Dermis microvascular lymphatic vessel endothelial cell (primary cell): ENCODE measurements at places on chromosomes 16 and 17. TPM values are rescaled to one million over a fixed set of nuclear protein-coding genes. Genes with fewer than 3 reads are reported as not detected.
A peak's percentile ranks its signal among the peaks of the same experiment; 100 is the strongest.

DNA sequence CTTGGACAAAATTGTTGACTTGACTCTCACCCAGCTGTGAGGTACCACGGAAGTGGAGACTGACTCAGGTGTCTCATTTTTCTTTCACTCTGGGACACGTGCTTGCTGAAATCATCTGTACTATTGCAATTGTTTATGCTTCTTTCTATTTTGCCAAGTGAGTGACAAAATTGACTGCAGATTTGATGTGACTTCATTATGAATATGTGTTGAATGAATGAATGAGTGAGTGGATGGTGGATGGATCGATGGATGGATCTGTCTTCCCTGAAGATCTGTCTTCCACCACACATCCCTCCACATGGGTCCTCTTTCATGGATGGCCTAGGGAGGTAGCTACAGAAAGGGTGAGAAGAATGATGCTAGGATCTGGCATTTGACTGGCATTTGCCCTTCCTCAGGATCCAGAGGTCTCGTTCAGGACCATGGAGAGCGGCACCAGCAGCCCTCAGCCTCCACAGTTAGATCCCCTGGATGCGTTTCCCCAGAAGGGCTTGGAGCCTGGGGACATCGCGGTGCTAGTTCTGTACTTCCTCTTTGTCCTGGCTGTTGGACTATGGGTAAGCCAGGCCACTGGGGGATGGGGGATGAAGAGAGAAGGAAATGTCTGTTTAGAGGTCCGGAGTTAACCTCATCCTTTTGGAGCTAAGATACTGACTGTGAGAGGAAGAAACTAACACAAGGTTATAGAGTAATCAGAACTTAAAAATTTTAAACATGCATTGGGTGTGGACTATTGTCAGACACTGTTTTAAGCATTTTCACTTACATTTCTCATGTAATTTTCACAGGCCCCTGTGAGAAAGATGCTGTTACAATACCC, 12.7 kb downstream of the SLC5A11 start:
- DNase-seq = peak; percentile 62

GRCh38 chr16:69706256-69706974, 19.9 kb downstream of the NQO1 start:
- DNase-seq = no peak

DNA sequence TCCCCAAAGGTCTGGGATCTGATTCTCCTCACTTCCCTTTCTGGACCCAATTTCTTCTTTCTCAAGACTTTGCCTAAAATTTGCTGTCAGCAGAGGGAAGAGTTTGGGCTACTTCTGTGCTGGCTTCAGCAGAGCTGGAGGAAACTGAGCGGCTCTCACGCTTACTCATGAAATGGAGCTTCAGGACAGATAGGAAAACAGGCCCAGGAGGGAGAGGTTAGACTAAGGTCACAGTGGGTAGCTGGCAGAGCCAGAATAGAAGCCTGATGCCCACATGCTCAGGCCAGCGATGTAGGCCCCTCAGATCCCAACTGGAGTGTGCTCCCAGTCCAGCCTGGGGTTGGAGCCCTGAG, 593 bp downstream of the SLC38A7 start:
- no peak for DNase-seq

DNA sequence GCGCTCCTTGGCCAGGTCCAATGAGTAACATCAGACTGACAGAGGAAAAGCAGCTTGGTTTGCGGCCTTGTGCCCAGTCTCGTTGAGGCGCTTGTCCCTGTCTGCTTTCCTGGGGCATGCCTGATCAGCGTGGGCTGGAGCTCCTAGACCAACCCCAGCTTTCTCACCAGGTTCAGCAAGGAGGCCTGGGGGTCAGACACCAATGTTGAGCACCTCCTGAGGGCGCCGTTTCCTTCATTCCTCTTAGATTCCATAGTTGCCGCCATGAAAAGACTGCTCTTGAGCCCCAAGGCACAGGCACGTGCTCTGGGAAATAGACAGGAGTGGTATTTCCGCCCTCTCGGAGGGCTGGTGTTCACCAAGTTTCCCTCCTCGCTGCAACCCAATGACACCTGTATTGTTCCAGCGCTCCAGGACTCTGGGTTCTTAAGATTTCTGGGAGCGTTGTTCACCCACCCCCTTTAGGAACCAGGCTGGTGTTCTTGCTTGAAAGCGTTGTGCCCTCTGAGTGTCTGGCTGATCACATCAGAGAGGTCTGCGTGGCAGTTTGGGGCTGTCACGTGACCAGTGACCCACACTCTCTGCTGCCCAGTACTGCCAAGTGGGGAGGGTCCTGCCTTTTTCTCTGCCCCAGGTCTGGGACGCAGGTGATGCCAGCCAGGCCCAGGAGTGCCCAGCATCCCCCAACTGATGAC, 18.0 kb downstream of the KCTD2 start:
- no peak for DNase-seq

DNA sequence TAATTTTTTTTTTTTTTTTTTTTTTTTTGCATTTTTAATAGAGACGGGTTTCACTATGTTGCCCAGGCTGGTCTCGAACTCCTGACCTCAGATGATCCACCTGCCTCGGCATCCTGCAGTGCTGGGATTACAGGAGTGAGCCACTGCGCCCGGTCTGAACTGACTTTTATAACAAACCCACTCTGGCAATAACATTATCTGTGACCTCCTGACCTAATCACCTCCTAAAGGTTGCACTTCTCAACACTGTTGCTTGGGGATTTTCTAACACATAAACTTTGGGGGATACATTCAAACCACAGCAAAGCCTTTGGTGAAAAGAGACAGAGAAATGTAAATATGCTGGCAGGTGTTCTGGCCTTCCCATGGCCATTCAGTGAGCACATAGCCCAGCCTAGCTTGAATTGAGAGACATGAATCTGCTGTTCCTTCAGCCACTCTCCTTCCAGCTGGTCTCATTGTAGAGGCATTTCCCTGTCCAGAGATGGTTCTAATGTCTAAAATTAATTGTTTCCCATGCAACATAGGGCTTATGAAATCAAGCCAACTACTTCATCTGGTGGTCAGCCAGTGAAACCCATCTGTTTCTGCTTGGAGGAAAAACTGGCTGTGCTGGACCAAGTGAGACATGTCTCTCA, 28.3 kb downstream of the LYRM1 start:
- DNase-seq = no peak

GRCh38 chr16:10817963-10818941, at the start of gene TVP23A:
TVP23A (minus strand) TSS chr16:10818794; CDS start chr16:10818493, 301 bp downstream.
- no peak for DNase-seq

- DNase-seq = no peak
These were observed 10.7 kb upstream of the SLC16A5 start for GRCh38 chr17:75077072-75077495.

DNA sequence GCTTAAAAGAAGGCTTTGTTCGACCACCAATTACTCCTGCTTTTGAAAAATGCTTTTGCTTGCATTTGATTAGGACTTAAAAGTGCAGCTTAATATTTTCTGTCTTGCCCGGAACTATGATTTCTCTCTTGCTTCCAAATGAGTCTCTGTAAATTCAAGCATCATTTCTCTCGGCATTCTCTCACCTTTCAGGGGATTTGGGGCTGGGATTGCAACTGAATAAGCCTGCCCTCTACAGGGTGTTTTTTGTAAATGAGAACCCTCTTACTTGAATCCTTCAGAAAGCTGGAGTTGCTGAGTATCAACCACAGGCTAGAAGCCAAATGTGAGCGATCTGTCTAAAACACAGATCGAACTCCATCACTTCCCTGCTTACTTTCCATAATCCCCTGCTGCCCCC, 234.6 kb downstream of the TMEM114 start:
- no peak for DNase-seq

DNA sequence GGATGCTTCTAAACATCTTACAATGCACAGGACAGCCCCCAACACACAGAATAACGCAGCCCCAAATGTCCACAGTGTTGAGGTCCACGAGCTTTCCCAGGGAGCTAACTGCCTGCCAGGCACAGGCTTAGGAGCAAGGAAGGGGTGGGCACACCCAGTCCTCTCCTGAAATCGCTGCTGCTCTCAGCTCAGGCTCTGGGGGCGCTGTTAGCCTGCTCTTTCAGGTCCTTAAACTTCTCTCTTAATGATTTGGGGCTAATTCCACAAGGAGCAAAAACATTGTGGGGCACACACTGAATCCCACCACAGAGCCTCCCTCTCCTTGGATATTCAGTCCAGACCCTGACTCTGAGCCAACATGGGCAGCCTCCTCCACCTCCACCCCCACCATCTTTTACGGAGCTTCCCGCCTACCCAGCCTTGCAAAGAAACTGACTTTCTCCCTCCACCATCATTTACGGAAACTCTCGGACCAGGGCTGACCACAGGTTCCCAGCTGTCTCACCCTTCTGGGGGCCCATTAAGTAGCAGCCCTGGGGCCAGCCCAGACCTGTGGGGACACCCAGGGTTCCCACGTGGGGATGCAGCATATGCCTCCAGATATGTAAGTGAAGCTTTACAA, 1.1 kb downstream of the CD300H start:
- DNase-seq = no peak

DNA sequence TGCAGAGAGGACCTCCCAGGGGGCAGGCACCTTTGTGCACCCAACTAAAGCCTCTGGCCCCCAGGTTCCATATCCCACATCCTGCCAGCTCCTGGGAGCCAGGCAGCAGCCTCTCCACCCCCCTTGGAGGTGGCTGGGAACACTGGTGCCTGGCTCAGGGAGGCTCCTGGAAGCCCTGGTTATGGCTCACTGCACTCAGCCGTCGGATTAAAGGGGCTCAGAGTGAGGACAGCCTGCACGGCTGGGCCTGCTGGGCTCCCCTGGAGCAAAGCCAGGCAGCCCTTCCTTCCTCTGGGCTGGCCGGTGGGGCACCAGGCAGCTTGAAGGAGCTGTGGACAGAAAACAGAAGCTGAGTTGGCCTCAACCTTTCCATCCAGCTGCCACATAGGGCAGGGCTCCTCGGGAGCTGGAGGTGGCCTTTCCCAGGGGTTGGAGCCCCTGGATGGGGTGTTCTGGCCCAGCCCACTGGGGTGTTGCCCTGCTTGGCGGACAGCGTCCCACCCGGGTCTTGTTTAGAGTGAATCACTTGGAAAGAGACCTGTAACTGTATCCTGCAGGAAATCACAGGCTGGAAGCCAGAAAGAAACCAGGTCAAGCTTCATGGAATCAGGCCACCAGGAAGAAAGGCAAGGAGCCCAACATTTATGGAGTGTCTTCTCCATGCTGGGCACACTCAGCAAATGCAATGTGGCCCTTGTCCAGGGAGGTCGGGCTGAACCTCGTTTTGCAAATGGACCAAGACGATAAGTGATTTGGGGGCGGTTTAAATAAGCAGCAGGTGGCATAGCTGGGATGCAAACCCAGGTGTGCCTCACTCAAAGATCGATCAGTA, 253.3 kb downstream of the SOX9 start:
- DNase-seq = peak; percentile 26

CEP112 gene
- 5.0 and 5.6 TPM in 2 replicates for total RNA-seq

CD2BP2 gene
- total RNA-seq = 34.1 and 35.5 TPM in 2 replicates

GAA gene
- 5.9 and 30.7 TPM in 2 replicates for total RNA-seq

ERN2 gene
- total RNA-seq = not detected in 2 replicates

KRT39 gene
- not detected in 2 replicates for total RNA-seq

MPRIP gene
- total RNA-seq = 79.0 and 86.3 TPM in 2 replicates
